CD4-positive, alpha-beta T cell treated with Interleukin-21 for 1 hour (primary cell): ENCODE measurements at places on chromosomes 12 and 14.

DNA sequence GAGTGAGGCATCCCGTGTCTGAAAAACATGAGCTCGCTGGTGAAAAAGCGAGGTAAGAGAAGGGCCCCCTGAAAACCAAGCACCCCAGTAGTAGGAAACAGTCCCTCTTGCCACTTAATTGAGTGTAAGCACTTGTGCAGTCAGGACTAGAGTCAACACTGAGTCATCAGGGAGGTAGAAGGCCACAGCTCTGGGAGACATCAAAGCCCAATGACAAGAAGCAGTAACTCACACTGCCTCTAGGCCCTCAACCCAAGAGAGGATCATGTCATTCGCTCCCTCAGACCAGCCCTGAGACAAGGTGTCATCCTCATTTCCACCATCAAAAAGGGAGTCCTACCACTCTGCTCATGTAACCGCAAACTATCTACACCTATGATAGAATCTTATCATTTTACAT is 17.8 kb downstream of the POMT2 start:
- no peak for DNase-seq

GRCh38 chr12:34305176-34305575 is 282.9 kb downstream of the ALG10 start:
- no peak for DNase-seq

- peak; percentile 51 for DNase-seq
Measured at GRCh38 chr12:67698672-67699581, 50.4 kb downstream of the DYRK2 start.

GRCh38 chr14:90848944-90849731 is 32.9 kb upstream of the TTC7B start:
- no peak for DNase-seq

DNA sequence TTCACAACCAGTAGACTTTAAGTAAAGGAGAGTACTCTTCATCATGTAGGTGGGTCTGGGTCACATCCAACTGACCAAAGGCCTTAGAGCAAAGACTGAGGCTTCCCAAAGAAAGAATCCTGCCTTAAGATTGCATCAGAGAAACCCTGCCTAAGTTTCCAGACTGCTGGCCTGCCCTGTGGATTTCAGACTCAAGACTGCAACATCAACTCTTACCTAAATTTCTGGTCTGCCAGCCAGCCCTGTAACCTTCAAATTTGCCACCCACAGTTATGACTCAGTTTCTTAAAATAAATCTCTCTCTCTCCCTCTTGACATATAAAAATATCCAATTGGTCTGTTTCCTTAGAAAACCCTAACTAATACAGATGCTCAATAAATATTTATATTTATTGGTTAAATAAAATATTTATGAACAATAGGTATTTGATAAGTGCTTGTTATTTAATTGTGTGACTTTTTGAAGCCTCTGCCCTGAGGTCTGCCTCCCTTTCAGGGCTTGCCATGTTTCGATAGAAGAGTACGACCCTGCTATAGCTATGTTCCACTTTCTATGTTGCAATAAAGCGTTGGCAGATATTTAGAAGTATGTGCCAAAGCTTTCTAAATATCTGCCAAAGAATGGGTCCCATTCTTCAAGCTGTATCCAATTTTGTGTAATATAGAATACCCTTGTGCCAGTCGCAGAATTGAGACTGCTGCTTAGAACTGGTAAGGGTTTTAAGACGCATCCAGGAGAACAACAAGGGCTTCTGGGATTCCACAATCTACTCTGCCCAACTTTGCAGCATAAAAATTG is 65.7 kb downstream of the TMEM30B start:
- DNase-seq = no peak

DNA sequence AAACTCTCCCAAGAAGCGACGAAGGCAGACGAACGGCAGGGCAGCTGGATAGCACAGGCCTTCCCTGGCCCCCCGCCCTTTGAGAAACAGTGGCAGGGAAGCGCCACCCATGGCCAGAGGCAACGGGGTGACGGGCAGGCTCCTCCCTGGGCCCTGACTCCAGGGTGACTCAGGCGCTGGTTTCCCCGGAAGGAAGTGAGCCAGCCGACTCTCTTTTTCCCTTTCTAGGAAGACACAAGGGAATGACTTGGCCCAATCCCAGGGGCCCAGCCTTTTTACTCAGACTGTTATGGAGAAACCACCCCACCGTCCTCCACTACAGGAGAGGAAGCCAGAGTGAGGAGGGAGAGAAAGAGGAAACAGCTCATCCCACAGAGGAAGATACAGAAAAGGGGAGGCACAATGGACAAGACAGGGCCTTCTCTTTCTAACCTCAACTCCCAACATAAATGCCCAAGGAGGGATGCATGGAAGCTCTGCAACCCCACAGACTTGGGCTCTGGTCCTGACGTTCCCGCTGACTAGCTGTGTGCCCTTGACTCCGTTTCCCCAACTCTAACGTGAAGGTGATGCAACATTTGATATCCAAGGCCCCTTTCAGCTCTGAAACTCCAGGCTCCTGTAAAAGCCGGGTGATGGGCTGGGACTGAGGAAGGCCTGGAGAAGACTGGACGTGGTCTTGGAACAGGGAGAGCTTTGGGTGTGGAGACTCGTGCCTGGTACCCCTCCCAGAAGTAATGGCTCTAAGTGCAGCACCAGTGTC is 27.9 kb downstream of the ACTN1 start:
- DNase-seq = no peak

DNA sequence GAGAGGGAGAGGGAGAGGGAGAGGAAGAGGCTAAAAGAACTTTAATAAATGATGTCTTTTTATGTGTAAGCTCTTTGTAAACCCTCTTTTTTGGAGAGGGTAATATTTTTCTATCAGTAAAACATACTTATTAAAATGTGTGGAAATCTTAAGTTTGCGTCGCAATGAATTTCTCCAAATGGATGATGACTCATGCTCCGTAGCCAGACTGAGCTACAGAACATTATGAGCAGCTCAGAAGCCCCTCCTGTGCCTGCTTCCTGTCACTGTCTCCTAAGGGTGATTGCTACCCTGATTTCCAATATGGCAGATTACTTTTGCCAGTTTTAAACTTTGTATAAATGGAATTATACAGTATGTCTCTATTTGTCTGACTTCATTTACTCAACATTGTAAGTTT is 13.0 kb upstream of the PYGL start:
- no peak for DNase-seq

DNA sequence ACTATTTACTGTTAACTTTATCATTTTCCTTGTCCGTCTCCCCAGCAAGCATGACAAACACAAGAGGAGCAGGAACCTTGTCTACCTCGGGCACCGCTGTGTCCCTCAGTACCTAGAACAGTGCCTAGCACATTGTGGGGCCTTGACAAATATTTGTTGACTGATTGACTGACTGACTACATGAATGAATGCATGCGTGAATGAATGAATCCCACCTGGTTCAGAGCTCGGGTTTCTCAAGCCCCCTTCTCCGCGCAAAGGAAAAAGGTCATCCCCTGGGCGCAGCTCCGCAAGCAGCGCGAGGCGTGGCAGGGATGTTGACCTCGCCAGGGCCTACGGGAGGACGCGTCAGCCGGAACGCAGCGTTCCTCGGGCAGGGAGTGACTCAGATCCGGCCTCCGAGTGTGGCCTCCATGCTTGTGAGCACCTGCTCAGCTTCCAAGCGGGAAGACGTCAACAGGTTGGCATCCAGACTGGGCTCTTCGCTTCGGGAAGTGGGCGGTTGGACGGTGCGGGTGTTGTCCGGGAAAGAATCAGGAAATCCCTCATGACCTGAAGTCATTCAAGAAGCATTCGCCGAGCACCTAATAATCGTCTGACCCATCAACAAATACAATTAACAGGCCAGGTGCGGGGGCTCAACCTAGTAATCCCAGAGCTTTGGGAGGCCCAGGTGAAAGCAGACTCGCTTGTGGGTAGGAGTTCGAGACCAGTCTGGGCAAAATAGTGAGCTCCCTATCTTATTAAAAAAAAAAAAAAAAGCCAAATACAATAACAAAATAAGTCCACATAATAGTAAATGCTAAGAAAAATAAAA is 13.9 kb upstream of the UBC start:
- DNase-seq = no peak

- no peak for DNase-seq
Measured at GRCh38 chr14:68459480-68460136, 333.3 kb downstream of the ZFP36L1 start.

DNA sequence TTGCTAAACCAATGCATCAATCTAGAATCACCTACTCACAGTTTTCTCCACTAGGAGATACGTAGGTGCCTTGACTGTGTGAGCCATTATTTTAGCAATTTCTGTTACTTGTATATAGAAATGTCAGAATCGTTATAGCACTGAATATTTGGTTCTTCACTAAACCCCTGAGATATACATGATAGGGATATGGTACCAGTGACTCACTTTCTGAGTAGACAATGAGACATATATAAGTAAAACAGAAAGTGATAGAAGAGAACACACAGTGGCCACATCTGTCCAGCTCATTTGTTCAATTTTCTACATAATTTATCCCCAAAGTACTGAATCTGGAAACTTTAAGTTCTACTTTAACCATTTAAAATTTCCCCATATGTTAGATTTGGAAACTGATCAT is 1505.5 kb upstream of the TMEM132C start:
- DNase-seq = no peak

DNA sequence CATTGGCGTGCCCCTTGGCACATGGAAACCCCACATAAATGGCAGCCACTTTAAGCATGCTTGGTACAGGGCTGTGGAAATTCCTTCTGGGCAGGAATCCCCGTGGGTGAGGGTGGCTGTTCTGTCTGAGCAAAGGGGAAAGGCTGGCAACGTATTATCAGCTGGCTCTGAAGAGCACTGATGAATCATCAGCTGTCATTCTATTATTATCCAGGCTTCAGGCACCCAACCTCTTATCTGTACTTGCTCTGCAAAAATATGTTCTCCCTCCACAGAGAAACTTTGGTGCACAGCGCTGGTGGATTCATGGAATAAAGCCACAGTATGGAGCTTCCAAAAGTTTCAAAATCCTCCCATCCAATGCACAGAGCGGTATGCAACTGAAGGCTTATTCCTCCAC is 167.1 kb downstream of the TBX5 start:
- no peak for DNase-seq

DNA sequence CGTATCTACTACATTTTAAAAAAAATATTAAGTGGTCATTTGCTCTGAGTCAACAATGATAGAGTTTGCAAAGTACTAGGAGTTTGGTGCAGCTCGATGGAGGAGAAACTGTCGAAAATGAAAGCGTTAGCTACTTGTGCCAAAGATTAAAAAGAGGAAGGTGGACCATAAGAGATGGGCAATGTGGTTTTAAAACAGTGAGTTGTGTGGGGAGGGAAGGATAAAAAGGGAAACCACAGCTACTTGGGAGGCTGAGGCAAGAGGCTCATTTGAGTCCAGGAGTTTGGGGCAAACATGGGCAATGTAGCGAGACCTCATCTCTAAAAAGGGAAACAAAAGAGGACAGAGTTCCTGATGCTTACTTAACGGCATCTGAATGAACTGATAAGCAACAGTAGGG is 18.2 kb upstream of the STRAP start:
- DNase-seq = no peak

DNA sequence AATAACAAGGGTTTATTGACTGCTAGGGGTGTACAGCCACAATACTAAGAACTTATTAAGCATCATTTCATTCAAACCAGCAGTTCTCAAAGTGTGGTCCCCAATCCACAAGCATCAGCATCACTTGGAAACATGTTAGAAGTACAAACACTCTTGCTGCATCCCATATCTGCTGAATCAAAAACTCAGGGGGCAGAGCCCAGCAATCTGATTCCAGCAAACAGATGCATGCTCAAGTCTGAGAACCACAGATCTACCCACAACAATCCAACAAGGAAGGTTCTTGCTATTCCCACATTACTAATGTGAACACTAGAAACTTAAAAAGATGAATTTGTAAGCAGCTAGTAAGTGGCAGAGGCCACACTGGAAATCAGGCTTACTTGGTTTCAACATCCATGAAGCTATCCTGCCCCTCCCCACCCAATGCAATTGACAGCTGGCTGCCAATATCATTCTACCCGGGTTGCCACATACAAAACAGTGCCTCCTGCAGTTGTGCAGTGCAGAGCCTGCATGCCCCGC is 6.2 kb downstream of the KRT77 start:
- DNase-seq = no peak

DNA sequence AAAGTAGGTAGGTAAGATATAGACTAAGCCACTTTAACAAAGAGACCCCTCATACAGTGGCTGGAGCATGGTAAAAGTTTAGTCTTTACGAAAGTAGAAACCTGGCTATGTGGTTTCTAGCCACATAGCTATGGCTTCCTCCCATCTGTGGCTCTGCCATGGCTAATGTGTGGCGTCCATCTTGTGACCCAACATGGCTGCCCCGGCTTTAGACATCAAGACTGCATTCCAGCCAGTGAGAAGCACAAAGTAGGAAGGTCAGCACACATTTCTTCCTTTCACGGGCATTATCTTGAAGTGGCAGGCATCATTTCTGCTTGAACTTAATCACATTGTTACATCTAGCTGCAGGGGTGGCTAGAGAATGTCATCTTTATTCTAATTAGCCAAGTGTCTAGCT is 148.3 kb downstream of the TBX5 start:
- no peak for DNase-seq

DNA sequence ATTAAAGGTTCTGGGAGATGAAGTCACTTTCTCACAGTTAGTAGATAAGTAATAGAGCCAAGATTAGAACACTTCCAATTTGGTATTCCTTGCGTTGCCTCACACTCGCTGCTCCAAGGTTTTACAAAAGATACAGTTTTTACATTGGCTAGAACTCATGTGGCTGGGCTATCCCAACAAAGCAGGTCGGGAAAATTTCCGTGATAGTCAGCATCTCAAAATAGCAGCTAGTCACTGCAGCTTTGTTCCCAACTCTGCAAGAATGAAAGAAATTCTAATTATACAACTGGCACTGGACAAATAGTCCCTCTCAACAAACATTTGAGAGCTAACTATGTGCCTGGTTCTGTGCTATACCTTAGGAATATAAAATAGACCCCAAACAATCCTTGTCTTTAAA is 24.6 kb upstream of the PPP1R12A start:
- no peak for DNase-seq

DNA sequence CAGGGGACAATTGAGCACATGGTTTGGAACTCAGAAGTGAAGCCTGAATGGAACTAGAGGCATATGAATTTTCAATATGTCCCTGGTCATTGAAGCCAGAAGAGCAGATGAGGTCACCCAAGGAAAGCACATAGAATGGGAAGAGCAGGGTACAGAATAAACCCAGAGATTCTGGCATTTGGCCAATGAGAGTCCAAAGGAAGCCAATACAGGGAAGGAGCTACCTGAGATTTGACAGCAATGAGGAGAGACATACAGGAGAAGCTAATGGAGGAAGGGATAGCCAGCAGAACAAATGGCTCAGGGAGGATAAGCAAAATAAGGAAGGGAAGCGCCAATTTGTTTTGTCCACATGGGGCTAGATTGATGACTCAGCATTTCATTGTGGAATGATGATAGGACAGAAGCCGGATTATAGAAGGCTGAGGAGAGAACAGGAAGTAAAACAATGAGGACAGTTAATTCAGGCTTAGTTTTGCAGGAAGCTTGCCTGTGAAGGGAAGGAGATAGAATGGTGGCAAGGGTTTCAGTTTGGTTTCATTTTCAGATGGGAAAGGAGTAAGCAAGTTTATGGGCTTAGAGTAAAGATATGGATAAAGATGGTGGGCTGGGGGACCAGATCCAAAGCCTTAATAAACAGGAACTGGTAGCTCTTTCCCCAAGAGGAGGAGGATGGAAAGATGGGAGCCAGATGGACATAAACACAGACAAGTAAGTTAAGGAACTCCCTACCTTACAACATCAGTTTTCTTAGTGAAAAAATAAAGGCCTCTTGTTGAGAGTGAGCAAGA is 3.2 kb upstream of the SPTSSA start:
- peak; percentile 3 for DNase-seq

GRCh38 chr14:104514156-104514848 is 65.3 kb upstream of the C14orf180 start:
- no peak for DNase-seq
